H54 (cell line): ENCODE measurements at places on chromosomes 12 and 14.

GRCh38 chr12:90977224-90977623, 22.2 kb upstream of the CCER1 start:
- no peak for DNase-seq

- DNase-seq, result no peak
Measured at GRCh38 chr12:21860534-21860933, 80.7 kb downstream of the ABCC9 start.

- no peak for DNase-seq
Measured at GRCh38 chr12:119642986-119643385, 24.9 kb upstream of the PRKAB1 start.

GRCh38 chr14:100728962-100729361, 2.3 kb downstream of the DLK1 start:
- no peak for DNase-seq
